ENCODE measurements at places on chromosomes 2 and 18.

DNA sequence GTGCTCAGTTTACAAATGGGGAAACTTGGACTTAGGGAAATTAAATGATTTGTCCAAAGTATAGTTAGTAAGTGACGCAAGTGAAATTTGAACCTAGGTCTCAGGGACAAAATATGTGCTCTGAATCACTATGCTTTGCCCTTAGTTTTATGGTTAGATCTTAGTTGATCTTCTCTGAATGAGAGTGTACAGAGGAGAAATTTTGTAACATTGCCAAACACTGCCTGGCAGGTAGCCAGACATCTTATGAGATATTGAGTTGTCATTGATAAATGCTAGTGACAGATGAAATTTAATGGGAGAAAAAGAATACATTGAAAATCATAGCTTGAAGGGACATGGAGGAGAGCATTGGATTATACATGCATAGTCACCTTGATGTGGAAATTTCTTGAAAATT is 91.4 kb downstream of the GALNT1 start:
- peak; percentile 40 for DNase-seq

GRCh38 chr18:493986-494983 is 6.2 kb downstream of the COLEC12 start:
- DNase-seq, result peak; percentile 93

DNA sequence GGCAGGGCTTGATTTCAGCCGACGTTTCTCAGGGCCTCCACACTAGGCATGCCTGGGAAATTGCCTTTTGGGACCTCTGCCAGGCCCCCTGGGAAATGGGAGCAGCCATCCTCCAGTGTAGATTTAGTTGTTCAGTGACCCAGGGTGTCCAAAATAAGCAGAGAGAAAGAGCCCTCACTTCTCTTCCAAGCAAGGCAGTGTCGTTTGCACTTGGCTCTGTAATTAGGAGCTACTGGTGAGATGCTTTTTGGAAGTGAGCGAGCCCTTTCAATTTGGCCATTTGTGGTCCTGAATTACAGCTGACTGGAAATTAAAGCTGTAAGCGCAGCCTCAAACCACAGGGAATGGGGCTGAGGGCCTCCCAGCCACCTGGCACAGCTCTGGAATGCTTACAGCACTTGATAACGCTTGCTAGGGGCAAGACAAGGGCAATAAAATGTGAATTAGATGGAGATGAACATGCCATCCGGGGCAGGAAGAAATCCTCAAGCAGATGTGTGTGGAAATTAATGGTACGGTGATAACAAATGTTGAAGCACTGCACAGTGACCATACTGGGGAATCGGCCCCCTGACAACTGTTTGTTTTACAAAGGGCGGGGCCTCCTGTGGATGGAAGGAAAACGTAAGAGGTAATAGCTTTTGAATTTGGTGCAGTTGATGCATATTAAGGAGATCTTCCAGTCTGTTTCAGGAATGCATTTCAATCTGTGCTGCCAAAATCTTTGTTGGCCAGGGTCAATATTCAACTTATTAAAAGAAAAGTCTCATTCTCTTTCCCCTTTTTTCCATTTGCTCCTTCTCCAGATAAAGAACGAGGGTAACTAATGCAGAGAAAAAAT is 173.1 kb downstream of the UXS1 start:
- no peak for DNase-seq

DNA sequence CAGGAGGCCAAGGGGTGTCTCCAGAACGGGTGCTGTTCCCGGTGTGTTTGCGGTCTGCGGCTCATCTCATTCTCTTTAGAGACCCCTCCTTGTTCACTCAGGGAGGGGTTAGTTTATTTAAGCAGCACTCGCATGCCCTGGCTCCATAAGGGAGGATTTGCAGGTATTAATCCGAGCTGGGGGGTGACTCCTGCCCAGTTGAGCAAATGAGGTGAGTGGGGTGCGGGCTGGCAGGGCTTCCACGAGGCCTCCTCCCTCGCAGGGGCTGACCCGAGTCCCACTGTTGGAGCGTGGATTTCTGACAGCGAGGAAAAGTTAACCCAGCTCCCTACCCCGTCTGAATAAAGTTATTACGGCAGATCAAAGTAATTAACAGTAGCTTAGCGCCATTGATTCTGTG is 371.8 kb upstream of the SALL3 start:
- DNase-seq, result no peak

- no peak for DNase-seq
Measured at GRCh38 chr2:173410579-173410978, 55.9 kb downstream of the CDCA7 start.

- DNase-seq, result no peak
Measured at GRCh38 chr2:64251497-64252250, 107.5 kb upstream of the PELI1 start.

DNA sequence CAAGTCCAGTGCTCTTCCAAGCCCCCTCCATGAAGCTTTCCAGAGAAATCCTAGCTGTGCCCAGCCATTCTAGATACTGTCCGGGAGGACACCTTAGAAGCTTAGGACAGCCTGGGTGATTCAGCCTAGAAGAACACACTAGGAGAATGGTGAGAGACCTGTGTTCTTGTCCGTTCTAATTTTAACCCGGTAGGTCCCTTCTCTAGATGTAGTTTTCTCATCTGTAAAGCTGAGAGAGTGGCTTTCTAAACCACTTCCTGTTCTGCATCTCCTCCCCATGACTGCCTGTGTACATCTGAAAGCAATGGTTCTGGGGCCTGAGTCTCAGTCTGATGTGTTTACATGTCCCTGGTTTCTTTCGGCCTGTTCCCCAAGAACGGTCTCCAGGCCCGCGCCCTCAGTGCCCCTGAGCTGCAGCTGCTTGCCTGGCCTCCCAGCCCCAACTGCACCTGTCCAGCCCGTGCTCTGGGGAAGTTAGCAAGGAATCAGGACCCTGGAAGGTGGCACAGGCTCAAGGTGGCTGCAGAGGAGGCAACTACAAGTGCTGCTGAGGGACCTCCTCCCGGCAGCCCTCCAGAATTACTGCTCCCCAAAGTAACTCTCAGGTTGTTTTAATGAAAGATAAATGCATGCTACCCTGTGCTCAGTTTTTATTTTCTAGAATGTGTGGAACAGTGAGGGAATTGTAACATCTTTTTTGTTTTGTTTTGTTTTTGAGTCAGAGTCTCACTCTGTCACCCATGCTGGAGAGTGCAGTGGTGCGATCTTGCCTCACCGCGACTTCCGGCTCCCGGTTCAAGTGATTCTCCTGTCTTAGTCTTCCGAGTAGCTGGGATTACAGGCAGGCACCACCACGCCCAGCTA is 105.9 kb downstream of the LBH start:
- DNase-seq, result no peak

DNA sequence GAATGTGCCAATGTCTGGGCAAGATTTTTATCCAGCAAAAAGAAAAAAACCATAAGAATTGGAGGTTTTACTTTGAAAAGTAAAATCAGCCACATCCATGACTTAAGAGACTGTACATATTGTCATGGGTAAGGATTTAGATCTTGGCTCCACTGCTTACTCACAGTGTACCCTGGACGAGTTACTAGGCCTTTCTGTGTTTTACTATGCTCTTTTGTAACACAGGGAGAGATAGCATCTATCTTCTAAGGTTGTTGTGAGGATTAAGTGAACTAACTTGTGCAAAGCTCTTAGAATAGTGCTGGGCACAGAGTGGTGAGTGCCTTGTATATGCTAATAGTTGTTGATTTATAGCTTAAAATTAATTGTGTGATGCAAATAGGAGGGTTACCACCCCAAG is 255.9 kb downstream of the NEDD4L start:
- DNase-seq, result peak; percentile 13

DNA sequence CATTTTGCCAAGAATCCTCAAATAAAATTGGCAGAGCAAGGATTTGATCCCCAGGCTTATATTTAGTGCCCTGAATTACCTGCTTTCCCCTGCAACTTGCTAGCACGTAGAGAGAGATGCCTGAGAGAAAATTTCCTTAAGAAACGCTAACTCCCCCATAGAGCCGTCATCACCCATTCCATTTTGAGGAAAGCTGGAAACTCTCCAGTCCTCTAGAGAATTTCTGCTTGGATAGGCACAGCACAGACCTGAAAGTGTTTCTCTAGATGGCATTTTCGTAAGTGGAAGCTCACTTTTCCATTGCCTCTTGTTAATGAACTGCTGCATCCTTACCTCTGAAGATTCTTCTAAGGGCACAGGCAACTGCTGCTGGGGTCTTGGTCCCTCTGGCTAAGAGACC is 277.8 kb upstream of the SIX2 start:
- no peak for DNase-seq

DNA sequence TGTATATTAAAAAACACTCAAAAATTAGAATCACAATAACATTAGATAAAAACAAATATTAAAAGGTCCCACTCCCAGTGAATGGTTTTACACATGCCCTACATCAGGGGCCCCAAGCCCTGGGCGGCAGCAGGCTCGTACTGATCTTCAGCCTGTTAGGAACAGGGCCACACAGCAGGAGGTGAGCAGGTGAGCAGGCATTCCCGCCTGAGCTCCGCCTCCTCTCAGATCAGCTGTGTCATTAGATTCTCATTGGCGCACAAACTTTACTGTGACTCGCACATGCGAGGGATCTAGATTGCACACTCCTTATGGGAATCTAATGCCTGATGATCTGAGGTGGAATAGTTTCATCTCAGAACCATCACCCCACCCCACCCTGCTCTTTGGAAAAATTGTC is 74.2 kb downstream of the MBD2 start:
- DNase-seq, result no peak

DNA sequence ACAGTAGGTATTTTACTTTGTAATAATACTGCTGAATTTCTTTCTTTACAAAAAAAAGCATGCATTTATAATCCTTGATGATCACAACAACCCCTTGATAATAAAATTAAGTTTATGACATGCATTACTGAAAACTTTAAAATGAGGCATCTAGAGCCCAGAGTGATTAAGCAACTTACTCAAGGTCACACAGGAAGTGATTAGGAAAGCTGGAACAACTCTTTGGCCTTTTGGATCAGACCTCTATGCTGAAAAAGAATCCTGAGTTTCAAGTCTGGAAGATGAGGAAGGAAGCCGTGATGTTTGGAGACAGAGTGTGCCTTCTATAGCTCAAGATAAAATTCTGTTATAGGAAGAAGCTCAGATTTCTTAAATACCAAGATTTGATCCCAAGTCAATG is 105.0 kb upstream of the ATP8B1 start:
- no peak for DNase-seq

DNA sequence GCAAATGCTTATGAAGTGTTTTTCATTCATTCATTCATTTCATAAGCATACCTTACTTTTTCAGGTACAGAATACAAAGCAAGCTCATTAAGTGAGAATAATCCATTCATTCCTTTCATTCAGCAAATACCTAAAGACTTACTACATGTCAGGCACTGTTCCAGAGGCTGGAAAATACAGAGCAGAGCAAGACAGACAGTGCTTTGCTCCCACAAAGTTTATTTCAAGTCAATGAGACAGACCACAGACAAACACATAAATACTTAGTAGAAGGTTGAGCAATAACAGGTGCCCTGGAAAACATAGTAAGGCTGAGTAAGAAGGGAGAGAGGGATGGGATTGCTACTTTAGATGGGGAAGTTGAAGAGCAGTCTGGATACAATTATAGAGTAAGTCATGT is 309.8 kb downstream of the C1D start:
- peak; percentile 41 for DNase-seq

GRCh38 chr2:216657086-216657855 is 24.1 kb downstream of the IGFBP2 start:
- no peak for DNase-seq

- no peak for DNase-seq
Measured at GRCh38 chr18:75133721-75134610, 75.0 kb downstream of the PTGR3 start.

GRCh38 chr18:8424481-8424880 is 184.8 kb upstream of the RAB12 start:
- no peak for DNase-seq

- no peak for DNase-seq
Measured at GRCh38 chr2:112220831-112221230, 34.0 kb downstream of the ZC3H8 start.

DNA sequence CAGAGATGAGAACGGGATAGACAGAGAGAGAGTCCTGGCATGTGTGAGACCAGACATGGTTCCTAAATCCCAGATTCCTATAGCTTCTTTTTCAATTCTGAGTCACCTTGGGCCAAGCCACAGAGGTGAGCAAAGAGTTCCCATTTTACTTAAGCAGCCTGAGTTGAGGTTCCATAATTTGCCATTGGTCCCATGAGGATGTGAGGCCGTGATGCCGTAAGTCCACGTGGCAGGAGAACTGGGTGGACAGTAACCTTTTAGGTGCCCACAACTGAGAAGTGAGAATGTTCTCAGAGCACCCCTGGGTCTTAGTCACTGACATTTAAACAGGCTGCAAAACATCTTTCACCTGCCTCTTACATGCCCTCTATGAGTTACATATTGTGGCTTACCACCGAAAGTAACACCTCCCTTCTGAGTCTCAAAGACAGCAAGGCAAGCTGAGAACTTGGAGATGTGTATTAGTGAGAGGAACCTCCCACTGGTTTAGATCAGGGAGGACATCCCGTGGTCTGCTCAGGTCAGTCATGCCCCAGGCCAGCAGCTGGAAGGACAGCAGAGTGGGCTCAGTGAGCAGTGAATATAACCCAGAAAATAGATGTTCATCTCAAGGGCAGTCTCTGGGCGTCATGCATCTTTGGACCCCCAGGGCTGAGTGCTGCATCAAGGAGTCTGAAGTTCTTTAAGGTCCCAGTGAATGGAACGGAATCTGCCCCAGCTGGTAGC is 127.9 kb upstream of the LGALSL start:
- no peak for DNase-seq

DNA sequence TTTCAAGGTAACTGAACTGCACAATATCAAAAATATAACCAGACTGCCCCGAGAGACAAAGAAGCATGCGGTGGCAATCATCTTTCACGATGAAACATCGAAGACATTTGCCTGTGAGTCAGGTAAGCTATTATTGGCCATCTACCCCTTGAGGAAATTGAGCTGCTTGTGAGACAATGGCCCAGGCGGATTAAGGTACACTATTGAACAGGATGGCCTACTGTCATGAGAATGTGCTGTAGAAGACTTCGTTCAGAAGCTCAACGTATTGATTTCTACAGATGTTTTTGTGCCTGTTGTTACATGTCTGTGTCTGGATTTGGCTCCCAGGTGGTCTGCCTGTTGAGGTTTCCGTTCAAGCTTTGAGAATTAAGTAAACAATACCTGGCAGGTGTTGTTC is 198.7 kb downstream of the DOK6 start:
- DNase-seq, result no peak
